Thyroid gland (tissue), 4 donors: ENCODE measurements at places on chromosomes 13 and 19. TPM values are rescaled to one million over a fixed set of nuclear protein-coding genes. Genes with fewer than 3 reads are reported as not detected.

Gene SHISA2
- 47.4 TPM for total RNA-seq

DNA sequence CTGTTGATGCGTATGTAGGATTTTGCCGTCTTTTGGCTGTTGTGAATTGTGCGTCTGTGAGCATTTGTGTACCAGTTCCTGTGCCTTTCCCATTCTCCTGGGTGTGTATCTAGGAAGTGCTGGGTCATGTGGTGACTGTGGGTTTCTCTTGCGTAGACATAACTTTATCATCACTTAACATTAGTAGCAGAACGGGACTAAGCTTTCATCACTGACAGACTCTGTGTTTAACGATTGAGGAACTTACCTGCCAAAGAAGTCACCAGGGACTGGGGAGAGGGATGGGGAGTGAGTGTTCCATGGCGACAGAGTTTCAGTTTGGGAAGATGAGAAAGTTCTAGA is 15.0 kb downstream of the FZR1 start:
- no peaks in the 10 kb centered on the region for H3K4me1 ChIP-seq
- peaks cover 20% of the 10 kb centered on the region for H3K36me3 ChIP-seq
- no peak overlapping the region for H3K27ac ChIP-seq
- no peaks in the 10 kb centered on the region for H3K27me3 ChIP-seq
- DNase-seq, result no peak

- no peak for DNase-seq
- no peaks in the 10 kb centered on the region for H3K4me1 ChIP-seq
Observed at GRCh38 chr19:35208121-35208520, 20.4 kb downstream of the FAM187B start.

Gene GPC6
- total RNA-seq, result 6.7 TPM

- H3K4me3 ChIP-seq, result no peak overlapping the region
- H3K27ac ChIP-seq, result no peak overlapping the region
Observed at GRCh38 chr13:106990594-106990993, 422.7 kb upstream of the ARGLU1 start.

Gene C1QTNF9
- not detected for total RNA-seq

- no peak overlapping the region for H3K4me3 ChIP-seq
- no peaks in the 10 kb centered on the region for H3K36me3 ChIP-seq
- no peaks in the 10 kb centered on the region for H3K27me3 ChIP-seq
- no peaks in the 10 kb centered on the region for H3K4me1 ChIP-seq
- DNase-seq, result no peak
Observed at GRCh38 chr13:39665763-39666162, 10.3 kb downstream of the COG6 start.

Gene YJEFN3
- 7.2 TPM for total RNA-seq

Gene LAIR1
- total RNA-seq, result 12.5 TPM

DNA sequence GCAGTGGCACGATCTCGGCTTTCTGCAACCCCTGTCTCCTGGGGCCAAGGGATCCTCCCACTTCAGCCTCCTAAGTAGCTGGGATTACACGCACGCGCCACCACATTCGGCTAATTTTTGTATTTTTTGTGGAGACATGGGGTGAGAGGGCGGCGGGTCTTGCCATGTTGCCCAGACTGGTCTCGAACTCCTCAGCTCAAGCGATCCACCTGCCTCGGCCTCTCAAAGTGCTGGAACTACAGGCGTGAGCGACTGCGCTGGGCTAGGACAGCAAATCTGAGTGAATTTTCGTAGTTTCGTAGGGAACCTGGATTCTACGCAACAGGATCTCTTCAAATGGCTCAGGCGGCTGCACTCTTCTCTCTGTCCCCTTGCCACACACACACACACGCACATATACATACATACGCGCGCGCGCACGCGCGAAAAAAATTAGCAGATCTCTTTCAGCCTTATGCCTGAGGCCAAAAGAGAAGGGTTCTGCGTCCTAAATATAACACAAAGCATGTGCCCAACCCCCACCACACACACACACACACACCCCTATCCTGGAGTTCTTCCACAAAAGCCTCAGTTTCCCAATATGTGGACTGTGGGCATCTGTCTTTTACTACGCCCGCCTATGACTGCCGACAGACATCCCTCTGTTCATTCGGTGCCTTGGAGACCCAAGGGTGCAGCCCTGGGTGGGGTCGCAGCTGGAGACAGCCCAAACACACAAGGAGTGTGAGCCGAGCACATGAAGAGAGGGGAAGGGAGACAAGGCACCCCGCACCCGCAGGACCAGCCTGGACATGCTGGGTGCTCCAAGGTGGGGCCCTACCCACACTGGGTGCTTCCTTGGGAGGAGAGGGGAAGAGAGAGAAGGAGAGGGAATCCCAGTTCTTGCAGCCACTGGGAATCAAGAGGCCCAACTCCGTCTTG is 616 bp downstream of the PINLYP start:
- no peak overlapping the region for H3K27ac ChIP-seq
- H3K36me3 ChIP-seq, result no peaks in the 10 kb centered on the region
- H3K4me1 ChIP-seq, result peaks cover 25% of the 10 kb centered on the region
- DNase-seq, result no peak

Gene TEX29
- total RNA-seq, result not detected

Gene POU2F2
- 0.17 TPM for total RNA-seq

GRCh38 chr19:45772130-45772840 is 3.2 kb upstream of the SIX5 start:
- H3K4me3 ChIP-seq, result no peak overlapping the region
- peaks cover 15% of the 10 kb centered on the region for H3K36me3 ChIP-seq
- H3K4me1 ChIP-seq, result peaks cover 6% of the 10 kb centered on the region

DNA sequence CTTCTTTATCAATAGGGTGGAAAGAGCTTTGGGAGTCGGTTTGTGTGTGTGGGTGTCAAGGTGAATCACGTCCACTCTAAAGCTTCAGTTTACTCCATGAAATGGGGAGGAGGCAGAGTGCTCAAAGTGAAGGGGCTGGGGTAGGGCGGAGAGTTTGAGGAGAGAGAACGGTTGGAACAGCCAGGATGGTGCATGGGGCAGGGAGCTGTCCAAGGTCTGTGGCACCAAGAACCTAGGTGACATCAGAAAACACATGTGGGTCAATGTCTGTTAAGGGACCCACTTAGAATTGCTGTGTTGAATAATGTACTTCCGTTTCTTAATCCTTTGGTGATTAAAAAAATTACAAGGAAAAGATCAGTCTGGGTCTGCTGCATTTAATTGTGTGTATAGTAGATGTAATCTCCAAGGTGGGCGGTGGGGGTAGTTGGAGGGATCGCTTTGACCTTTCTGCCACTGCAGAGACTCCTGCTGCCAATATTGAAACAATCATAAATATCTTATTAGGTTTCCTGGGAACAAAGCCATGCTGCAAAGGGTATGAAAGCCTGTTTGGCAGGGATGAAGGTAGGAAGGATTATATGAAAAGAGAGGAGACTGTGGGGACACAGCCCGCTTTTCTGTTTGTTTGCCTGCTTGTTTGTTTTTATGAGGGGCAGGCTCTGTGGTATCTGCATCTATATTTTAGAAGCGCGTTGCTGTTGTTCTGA is 122.3 kb downstream of the ATP8A2 start:
- no peaks in the 10 kb centered on the region for H3K36me3 ChIP-seq
- DNase-seq, result no peak
- no peaks in the 10 kb centered on the region for H3K4me1 ChIP-seq

Gene FFAR3
- total RNA-seq, result not detected

- no peak for DNase-seq
- H3K27me3 ChIP-seq, result no peaks in the 10 kb centered on the region
- H3K36me3 ChIP-seq, result no peaks in the 10 kb centered on the region
- H3K4me3 ChIP-seq, result no peak overlapping the region
- no peaks in the 10 kb centered on the region for H3K4me1 ChIP-seq
- H3K27ac ChIP-seq, result no peak overlapping the region
Observed at GRCh38 chr13:87536499-87536898, 134.7 kb upstream of the SLITRK5 start.

Gene FCER2
- not detected for total RNA-seq

DNA sequence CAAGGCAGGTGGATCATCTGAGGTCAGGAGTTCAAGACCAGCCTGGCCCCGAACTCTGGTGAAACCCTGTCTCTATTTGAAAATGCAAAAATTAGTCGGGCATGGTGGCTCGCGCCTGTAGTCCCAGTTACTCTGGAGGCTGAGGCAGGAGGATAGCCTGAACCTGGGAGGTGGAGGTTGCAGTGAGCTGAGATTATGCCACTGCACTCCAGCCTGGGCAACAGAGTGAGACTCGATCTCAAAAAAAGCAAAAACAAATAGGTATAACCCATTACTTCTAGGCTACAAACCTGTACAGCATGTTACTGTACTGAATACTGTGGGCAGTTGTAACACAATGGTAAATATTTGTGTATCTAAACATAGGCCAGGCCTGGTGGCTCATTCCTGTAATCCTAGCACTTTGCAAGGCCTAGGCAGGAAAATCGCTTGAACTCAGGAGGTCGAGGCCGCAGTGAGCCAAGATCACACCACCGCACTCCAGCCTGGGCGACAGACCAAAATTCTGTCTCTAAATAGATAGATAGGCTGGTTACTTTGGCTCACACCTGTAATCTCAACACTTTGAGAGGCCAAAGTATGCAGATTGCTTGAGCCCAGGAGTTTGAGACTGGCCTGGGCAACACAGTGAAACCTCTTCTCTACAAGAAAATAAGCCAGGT is 63.5 kb downstream of the MYO9B start:
- peak; percentile 49 for DNase-seq
- H3K27me3 ChIP-seq, result no peaks in the 10 kb centered on the region
- H3K4me3 ChIP-seq, result no peak overlapping the region
- no peak overlapping the region for H3K27ac ChIP-seq

- H3K36me3 ChIP-seq, result no peaks in the 10 kb centered on the region
- peaks cover 100% of the 10 kb centered on the region for H3K4me1 ChIP-seq
- peak overlapping the region; percentile 97 for H3K27ac ChIP-seq
- no peak overlapping the region for H3K4me3 ChIP-seq
Observed at GRCh38 chr19:38656171-38656981, 8.9 kb downstream of the ACTN4 start.

GRCh38 chr13:94825507-94825906 is 113.2 kb upstream of the SOX21 start:
- H3K27ac ChIP-seq, result no peak overlapping the region
- H3K4me1 ChIP-seq, result no peaks in the 10 kb centered on the region
- H3K36me3 ChIP-seq, result no peaks in the 10 kb centered on the region

GRCh38 chr13:40874138-40874779 is 84.8 kb downstream of the SLC25A15 start:
- H3K27ac ChIP-seq, result no peak overlapping the region
- no peak for DNase-seq
- peaks cover 39% of the 10 kb centered on the region for H3K4me1 ChIP-seq
- H3K4me3 ChIP-seq, result no peak overlapping the region
- H3K36me3 ChIP-seq, result no peaks in the 10 kb centered on the region
- H3K27me3 ChIP-seq, result no peaks in the 10 kb centered on the region

- no peak for DNase-seq
- no peak within 1 kb of the TSS for H3K27ac ChIP-seq
- no peak within 1 kb of the TSS for H3K4me3 ChIP-seq
- peaks cover 9% of the 10 kb centered on the region for H3K4me1 ChIP-seq
Observed at GRCh38 chr13:42574011-42574410, at the start of gene TNFSF11. TSS of gene TNFSF11 (plus strand) at chr13:42574152. CDS start at chr13:42574304, 152 bp downstream.

GRCh38 chr19:14405380-14405757 is 13.8 kb downstream of the DDX39A start:
- H3K27me3 ChIP-seq, result no peaks in the 10 kb centered on the region
- DNase-seq, result no peak
- peaks cover 50% of the 10 kb centered on the region for H3K36me3 ChIP-seq
- no peak overlapping the region for H3K4me3 ChIP-seq
- no peaks in the 10 kb centered on the region for H3K4me1 ChIP-seq
- H3K27ac ChIP-seq, result no peak overlapping the region

Gene SH2D3A
- total RNA-seq, result 14.1 TPM

GRCh38 chr13:50025436-50025835 is 10.2 kb downstream of the KCNRG start:
- H3K4me1 ChIP-seq, result no peaks in the 10 kb centered on the region
- peak overlapping the region; percentile 37 for H3K27ac ChIP-seq
- H3K27me3 ChIP-seq, result no peaks in the 10 kb centered on the region
- no peaks in the 10 kb centered on the region for H3K36me3 ChIP-seq
- DNase-seq, result no peak

DNA sequence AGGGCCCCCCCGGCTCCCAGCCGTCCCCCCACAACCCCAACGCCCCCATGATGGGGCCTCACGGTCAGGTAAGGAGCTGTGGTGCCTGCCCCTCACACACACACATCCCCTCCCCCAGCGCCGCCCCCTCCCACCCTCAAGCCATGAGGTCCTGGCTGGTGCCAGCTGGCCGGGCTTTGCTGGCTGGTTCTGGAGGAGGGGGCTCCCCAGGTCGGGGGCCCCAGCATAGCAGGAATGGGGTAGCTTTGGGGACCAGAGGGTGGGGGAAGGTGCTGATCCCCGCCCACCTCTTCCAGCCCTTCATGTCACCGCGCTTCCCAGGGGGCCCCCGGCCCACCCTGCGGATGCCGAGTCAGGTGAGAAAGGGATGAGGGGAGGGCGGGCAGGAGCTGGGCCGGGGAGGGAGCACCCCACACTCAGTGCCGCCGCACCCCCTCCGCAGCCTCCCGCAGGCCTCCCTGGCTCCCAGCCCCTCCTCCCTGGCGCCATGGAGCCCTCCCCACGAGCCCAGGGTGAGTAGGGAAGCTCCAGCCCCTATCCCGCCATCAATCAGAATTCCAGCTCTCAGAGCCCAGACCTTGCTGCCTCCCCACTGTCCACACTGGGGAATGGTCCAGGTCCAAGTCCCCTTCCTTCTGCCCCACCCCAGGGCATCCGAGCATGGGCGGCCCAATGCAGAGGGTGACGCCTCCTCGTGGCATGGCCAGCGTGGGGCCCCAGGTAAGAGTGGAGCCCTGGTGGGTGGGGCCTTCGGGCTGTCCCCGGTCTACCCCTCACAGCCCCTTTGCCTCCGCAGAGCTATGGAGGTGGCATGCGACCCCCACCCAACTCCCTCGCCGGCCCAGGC is 6.4 kb downstream of the ISYNA1 start:
- H3K36me3 ChIP-seq, result no peaks in the 10 kb centered on the region
- H3K27ac ChIP-seq, result no peak overlapping the region
- H3K4me3 ChIP-seq, result no peak overlapping the region
- H3K4me1 ChIP-seq, result peaks cover 12% of the 10 kb centered on the region
- no peaks in the 10 kb centered on the region for H3K27me3 ChIP-seq

Gene AKAP8
- 25.7 TPM for total RNA-seq

DNA sequence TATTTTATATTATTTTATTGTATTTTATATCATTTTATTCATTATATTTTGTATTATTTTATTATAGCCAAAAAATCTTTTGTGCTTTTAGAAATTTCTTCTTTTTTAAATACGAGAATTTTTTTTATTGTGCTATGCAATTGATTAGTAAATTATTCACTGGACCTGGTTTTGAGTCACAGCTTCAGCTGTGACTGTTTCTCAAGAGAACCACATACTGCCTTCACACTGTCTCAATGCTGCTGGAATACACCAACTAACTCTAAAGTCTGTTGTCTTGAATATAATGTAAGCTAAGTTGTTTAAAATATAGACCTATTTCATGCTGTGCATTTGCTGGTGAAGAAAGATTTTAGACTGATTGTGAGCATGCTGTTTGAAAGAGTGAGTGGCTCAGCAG is 423.6 kb downstream of the NDFIP2 start:
- H3K27me3 ChIP-seq, result no peaks in the 10 kb centered on the region
- H3K4me3 ChIP-seq, result no peak overlapping the region
- no peak overlapping the region for H3K27ac ChIP-seq
- no peak for DNase-seq
- no peaks in the 10 kb centered on the region for H3K4me1 ChIP-seq
